ENCODE measurements at places on chromosomes 3 and 15.

DNA sequence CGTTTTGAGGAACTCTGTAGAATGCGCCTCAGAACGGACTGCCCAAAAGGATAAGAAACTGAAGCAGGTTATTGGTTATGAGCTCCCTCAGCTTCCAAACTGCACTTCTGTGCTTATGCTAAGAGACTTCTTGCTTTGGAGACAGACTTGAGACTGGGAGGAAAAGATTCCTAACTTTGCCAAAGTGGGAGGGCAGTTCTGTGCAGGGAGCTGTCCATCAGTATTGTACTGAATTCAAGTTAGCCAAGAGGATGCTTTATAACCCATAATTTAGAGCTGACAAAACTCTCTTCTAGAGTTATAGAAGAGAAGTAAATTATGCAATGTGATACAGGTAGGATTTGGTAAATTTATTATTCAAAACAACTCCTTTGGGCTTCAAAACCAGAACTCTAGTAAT, 519.8 kb upstream of the GBE1 start:
- no peak for DNase-seq

GRCh38 chr3:106398891-106399600, 530.2 kb upstream of the CBLB start:
- DNase-seq: no peak

GRCh38 chr3:5020242-5020722, 41.0 kb downstream of the BHLHE40 start:
- no peak for DNase-seq

- no peak for DNase-seq
Measured at GRCh38 chr3:171375666-171376595, 84.3 kb downstream of the TNIK start.

GRCh38 chr3:109070211-109070610, 47.7 kb downstream of the MORC1 start:
- no peak for DNase-seq

GRCh38 chr15:41895491-41895890, 1.6 kb upstream of the SPTBN5 start:
- DNase-seq: no peak

DNA sequence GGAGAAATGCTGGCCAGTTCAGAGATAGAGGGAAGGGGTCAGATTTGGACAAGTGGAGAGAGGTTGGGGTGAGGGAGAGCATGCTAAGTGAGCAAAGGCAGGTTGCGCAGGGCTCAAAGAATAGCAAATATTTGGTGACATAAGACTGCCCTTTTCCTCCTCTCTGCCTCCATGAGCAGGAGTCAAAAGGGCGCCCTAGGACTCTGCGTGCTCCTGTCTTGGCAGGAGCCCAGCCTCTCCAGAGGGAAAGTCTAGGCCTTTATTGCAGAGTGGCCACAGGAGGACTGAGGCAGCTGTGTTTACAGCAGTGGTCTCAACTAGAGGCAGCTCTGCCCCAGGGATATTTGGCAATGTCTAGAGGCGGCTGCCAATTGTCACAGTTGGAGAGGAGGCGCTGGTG, 165.6 kb downstream of the FAM43A start:
- no peak for DNase-seq

- no peak for DNase-seq
Measured at GRCh38 chr3:59566481-59566975, 516.7 kb upstream of the CFAP20DC start.

GRCh38 chr3:164004205-164004604, 1074.1 kb downstream of the SI start:
- no peak for DNase-seq

DNA sequence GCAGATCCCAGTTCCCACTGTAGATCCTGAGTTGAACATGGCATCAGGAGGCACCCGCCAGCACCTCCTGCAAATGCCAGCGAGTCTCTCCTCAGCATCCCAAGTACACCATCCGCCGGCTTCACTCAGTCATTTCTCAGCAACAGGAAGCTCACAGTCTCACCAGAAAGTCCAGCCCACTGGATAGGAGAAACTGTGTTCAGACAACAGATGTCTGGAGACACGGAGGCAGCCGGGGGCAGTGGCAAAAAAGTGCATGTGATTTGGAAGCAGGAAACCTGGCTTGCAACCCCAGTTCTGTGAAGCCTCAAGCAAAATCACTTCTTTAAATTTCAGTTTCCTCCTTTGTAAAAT, 68.7 kb downstream of the SRGAP3 start:
- DNase-seq: no peak

DNA sequence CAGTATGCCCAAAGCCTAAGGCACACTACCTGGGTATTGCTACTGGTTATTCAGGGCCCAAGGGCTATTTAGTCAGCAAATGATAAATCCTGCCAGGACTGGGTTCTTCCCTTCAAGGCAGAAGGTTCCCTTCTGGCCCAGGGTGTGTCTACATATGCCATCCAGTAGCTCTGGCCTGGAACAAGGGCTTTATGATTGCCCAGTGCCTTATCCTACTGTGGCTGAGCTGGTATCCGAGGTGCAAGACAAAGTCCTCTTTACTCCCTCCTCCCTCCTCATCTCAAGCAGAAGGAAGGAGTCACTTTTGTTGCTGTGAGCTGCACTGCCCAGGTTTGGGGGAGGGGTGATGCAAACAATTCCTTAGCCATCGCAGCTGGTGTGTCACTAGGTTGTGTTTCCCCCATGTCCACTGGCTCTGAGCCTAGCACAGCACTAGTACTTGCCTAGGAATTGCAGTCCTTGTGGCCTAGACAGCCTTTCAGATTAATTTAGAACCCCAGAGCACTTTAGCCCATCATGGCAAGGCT, 221.8 kb upstream of the TGFBR2 start:
- no peak for DNase-seq

GRCh38 chr3:178056868-178057267, 479.4 kb upstream of the KCNMB2 start:
- no peak for DNase-seq

- DNase-seq: no peak
Measured at GRCh38 chr15:78640527-78641101, 396 bp downstream of the CHRNB4 start.

DNA sequence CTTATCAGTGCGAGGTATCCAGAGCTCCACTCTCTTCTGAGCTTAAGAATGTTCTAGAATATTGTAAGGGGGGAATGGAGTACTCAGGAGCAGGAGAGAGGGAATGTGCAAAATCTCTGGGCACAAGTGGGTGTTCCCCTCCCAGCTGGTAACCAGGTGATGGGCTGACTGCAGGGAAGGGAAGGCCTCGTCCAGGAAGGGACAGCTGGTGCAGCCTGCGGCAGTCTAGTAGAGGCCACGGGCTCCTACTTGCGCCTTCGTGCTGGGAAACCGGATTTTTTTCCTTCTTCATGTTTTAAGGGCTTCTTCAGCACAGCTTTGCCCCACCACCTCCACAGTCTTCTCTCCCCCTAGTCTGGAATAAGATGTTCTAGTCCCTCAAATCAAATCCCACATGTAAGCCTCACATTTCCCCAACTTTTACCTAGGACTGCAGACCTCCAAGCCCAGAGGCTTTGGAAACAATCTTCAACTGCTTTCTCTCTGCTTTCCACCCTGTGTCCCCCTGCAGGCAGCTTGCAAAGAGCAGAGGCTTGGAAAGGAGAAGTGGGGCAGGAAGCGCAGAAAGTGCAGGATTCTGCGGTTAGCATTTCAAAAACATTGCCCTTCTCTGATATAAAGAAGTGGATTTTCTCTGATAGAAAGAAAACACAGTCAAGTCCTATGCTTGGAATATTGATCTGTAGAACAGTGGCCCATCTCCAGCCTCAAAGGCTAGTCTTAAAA, 11.9 kb upstream of the CGNL1 start:
- no peak for DNase-seq

DNA sequence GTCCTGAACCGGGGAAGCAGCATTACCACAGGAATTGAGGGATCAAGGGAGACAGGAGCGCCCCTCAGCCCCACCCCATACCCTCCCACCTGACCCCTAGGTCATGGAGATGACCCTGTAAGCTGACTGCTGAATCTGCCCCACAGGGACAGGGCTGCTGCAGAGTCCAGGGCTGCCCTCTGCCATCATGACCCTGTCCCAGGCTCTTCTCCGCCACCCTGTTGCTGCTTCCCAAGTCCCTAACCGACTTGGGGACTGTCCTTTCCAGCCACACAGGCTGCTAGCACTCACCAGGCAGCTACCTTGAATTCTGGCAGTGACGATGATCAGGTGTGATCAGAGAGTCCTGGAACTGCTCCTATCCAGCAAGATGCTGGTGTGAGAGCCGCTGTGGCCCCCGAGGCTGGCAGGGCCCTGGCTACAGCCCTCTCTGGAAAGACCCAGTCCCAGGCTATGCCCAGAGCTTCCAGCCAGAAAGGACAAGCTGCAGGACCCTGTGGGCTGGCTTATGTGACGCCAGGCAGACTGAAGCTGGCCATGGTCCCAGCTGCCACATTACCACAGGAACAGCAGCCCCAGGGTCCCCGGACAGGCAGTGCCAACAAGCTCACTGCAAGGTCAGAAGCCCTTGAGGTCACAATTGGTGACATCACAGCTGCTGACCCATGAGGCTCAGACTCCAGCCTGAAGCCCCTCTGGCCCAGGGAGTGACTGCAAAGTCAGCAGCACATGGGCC, at the start of gene C3orf22:
Gene C3orf22, minus strand, starts transcription at position 597 of the 736 bp plus-strand sequence. CDS start 5,542 bp downstream, outside the sequence.
- no peak for DNase-seq

DNA sequence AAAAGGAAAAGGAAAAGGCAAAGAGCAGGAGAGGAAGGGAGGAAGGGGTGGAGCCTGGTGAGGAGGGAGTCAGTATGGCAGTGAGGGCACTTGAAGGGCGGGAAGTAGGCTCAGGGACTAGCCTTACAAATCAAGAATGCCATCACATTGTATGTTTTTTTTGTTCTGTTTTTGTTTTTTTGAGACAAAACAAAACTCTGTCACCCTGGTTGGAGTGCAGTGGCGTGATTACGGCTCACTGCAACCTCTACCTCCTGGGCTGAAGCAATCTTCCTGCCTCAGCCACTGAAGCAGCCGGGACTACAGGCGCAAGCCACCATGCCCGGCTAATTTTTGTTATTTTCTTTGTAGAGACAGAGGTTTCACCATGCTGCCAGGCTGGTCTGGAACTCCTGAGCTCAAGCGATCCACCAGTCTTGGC, 10.5 kb upstream of the PIK3CB start:
- no peak for DNase-seq

GRCh38 chr15:98442901-98443300, 205.4 kb upstream of the IGF1R start:
- DNase-seq: no peak

DNA sequence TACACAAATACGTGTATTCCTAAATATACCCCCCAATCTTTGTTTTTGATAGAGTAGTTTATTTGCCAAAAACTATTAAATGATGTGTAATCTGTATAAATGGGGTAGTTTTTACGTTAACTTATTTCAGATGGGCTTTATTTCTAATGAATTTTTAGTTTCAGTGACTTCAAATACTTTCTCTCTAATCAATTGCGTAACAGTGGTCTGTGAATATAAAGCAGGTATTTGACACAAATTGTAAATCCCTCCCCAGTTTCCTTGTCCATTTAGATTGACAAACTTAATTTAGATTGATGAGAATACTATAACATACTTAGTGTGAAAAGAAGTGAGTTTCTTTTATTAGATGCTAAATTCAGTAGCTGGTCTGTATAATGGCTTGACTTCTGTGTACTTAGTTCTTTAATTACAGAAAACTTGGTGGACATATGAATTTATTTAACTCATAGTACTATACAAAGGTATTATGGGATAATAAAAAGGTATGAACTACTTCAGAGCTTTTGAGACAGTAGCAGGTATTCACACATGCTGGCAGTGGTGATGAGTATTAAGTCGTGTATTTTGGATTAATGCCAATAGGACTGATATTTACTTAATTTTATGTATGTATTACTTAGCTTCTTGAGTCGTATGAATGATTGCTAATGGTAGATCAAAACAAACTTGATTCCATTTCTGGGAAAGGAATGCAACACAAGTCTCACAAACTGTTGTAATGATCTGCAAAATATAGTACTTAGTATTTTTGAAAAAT, 81.6 kb downstream of the STT3B start:
- DNase-seq: no peak

DNA sequence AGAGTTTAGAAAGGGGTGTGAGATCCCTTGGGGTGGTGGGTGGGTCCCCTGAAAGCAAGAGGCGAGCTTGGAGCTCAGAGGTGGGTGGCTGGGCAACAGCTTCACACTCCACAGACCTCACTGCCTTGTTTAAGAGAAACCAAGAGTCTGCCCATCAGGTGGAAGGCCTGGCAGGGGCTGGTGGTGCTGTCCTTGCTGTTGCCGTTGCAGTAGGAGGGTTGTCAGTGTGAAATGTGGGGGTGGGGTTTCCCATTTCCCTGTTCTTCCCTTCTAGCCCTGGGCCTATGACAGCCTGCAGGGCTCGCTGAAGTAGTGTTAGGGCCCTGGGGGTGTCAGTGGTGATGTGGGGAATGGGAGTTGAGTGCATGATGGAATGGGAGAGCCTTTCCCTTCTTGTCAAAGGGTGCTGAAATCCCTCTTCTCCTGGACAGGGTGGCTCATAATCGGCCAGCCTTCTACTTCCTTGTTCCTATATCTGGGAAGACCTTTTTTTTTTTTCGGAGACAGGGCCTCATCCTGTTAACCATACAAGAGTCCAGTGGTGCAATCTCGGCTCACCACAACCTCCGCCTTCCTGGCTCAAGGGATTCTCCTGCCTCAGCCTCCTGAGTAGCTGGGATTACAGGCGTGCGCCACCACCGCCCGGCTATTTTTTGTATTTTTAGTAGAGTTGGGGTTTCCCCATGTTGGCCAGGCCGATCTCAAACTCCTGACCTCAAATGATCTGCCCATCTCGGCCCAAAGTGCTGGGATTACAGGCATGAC, 4.3 kb downstream of the PLEKHO2 start:
- DNase-seq: no peak

GRCh38 chr15:55914446-55914845, 79.0 kb downstream of the NEDD4 start:
- DNase-seq: no peak

DNA sequence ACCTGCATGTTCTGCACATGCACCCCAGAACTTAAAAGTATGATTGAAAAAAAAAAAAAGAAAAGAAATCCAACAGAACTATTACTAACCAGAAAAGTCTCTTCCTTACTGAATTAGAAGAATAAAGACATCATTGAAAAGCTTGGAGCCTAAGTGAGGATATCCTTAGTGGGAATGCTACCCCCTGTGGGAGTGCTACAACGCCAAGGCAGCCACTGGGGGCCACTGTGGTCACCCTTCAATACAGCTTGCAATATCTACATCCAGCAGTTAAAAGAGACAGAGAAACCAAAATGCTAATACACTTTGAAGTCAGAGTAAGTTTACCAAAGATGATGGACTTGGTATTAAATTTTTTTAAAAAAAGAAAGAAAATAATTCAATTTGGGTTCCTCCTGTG, 292.0 kb downstream of the PLCL2 start:
- no peak for DNase-seq
